Memory B cell (primary cell): ENCODE measurements at places on chromosomes 6 and 20.

GRCh38 chr6:93721386-93722048 is 302.2 kb upstream of the EPHA7 start:
- DNase-seq = no peak

DNA sequence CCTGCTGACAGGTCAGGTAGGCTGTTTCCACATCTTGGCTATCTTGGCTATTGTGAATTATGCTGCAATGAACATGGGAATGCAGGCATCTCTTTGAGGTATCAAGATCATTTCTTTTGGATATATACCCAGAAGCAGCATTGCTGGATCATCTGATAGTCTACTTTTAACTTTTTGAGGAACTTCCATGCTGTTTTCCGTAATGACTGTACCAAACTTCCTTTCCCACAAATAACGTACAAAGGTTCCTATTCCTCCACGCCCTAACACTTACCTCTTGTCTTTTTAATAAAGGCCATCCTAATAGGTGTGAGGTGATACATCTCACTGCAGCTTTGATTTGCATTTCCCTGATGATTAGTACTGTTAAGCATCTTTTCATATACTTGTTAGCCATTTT is 338.7 kb upstream of the RUNX2 start:
- DNase-seq = no peak

DNA sequence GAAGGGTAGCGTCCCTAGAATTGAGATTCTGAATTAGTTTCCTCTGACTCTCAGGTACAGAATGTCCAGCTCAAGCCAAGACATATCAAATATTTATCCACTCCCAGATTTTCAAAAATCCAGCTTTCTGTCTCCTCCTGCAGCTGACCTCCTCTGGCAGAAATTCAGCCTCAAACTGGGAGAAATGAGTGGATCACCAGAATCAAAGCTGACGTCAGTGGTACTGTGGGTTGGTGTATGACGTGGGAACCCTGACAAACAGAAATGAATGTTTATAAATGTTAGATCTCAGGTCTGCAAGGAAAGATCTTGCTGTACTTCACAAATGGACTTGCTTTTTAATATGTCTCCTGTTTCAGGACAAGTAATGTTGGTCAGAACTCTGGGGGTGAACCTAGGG is 595.0 kb downstream of the PTPRT start:
- DNase-seq = no peak

- no peak for DNase-seq
Observed at GRCh38 chr6:124400261-124400999, 561.8 kb upstream of the RNF217 start.

GRCh38 chr20:48164034-48164433 is 378.8 kb upstream of the SULF2 start:
- DNase-seq = no peak

GRCh38 chr6:108116546-108117426 is 42.2 kb upstream of the OSTM1 start:
- peak; percentile 18 for DNase-seq
